ENCODE measurements at places on chromosomes 11 and 22. TPM values are rescaled to one million over a fixed set of nuclear protein-coding genes. Genes with fewer than 3 reads are reported as not detected.
A peak's percentile ranks its signal among the peaks of the same experiment; 100 is the strongest.

DNA sequence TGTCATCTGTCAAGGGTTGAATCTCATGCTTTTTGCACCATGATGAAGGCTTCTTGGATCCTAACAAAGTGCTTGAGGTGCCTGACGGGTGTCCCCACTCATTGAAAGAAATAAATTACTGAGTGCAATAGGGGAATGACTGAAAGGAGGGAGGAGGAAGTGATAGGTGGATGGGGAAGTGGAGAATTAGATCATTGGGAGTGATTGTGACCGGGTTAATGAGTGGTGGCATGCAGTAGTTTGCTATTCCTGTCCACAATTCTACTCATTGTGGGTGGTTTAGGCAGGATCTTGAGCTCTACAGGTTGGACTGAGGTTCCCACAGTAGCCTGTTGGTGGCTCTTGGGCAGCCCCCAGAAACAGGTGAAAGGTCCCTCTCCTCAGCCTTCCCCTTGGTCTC lies 44.3 kb downstream of the THAP12 start:
- no peak overlapping the region for H3K4me3 ChIP-seq
- no peak overlapping the region for H3K27ac ChIP-seq
- DNase-seq: no peak
- H3K27me3 ChIP-seq: no peaks in the 10 kb centered on the region
- H3K36me3 ChIP-seq: peaks cover 2% of the 10 kb centered on the region

- H3K27me3 ChIP-seq: no peaks in the 10 kb centered on the region
- no peak for DNase-seq
- peaks cover 15% of the 10 kb centered on the region for H3K4me1 ChIP-seq
- no peaks in the 10 kb centered on the region for H3K36me3 ChIP-seq
- H3K4me3 ChIP-seq: no peak overlapping the region
Observed at GRCh38 chr22:43017525-43018460, 2.8 kb upstream of the PACSIN2 start.

GRCh38 chr22:37742376-37743171 lies 45.7 kb downstream of the TRIOBP start:
- peaks cover 23% of the 10 kb centered on the region for H3K4me1 ChIP-seq
- H3K4me3 ChIP-seq: no peak overlapping the region
- DNase-seq: no peak
- H3K27me3 ChIP-seq: peaks cover 4% of the 10 kb centered on the region

- no peak for DNase-seq
- H3K4me3 ChIP-seq: no peak overlapping the region
- no peak overlapping the region for H3K27ac ChIP-seq
- no peaks in the 10 kb centered on the region for H3K36me3 ChIP-seq
- peaks cover 7% of the 10 kb centered on the region for H3K4me1 ChIP-seq
Observed at GRCh38 chr11:120184371-120184945, 26.4 kb upstream of the OAF start.

- H3K4me3 ChIP-seq: no peak overlapping the region
- peaks cover 18% of the 10 kb centered on the region for H3K4me1 ChIP-seq
- H3K27me3 ChIP-seq: no peaks in the 10 kb centered on the region
- DNase-seq: peak; percentile 86
- no peak overlapping the region for H3K27ac ChIP-seq
Observed at GRCh38 chr11:116791002-116791812, 472 bp downstream of the APOA5 start.

The DUSP8 gene
- 2.0 TPM for total RNA-seq

DNA sequence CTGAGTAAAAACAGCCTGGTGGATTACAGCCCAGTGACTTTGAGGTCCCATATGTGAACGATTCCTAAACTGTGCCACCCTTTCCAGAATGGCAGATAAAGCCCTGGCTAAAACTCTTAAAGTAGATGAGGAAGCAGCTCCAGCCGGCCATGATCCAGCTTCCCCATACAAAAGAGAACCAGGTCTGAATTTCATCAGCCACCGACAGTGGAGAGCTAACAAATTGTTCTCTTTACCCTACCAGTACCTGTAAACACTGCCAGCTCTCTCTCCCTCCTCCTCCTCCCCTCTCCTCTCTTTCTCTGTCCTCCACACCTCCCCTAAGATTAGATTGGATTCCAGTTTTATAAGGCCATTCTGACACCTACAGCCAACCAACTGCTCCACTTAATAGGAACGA lies 176.9 kb downstream of the DSCAML1 start:
- no peak for DNase-seq
- no peaks in the 10 kb centered on the region for H3K4me1 ChIP-seq
- no peak overlapping the region for H3K4me3 ChIP-seq
- peaks cover 1% of the 10 kb centered on the region for H3K27me3 ChIP-seq
- H3K36me3 ChIP-seq: no peaks in the 10 kb centered on the region

DNA sequence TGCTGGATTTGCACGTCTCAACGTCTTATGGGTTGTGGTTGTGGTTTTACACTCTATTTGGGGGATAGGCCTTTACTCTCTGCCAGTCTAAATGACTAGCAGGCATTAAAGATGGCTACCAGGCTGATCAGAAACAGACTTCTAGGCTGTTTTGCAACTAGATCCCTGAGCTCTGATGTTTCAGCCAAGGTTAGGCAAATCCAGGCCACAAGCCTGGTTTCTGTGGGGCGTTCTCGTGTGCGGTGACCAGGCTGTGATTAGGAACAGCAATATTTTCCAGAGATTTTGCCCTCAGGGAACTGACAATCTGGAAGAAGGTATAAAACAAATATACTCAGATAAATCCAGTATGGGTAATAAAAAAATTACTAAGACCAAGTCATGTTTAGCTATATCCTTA lies 502.4 kb downstream of the INSC start:
- H3K27me3 ChIP-seq: no peaks in the 10 kb centered on the region
- no peak overlapping the region for H3K27ac ChIP-seq
- no peak for DNase-seq
- H3K4me1 ChIP-seq: no peaks in the 10 kb centered on the region

The SPTBN2 gene
- total RNA-seq: 1.4 TPM

The ABCC8 gene
- not detected for total RNA-seq

The MIOX gene
- total RNA-seq: not detected

DNA sequence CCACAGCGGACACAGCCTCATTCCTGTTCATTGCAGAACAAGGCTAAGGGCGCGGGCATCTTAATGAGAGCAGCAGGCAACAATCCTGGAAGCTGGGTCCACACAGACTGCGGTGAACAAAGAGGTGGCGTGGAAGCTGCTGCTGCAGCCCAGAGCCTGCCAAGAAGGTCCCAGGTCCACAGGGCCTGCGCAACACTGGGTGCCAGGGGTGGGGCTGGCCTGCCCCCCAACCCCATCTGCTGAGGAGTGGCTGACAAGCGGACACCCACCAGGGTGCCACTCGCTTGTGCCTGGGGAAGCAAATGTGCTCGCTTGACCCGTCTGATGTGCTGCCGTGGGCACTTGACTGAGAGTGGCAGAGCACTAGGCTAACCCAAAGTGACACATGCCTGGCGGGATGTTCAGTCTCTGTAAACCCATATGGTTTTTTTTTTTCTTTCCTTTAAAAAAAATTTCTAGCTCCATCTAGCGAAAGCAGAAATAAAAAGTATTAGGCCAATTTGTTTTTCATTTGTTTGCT lies 83.2 kb upstream of the PITPNB start:
- H3K4me3 ChIP-seq: no peak overlapping the region
- no peak for DNase-seq
- no peaks in the 10 kb centered on the region for H3K36me3 ChIP-seq
- no peaks in the 10 kb centered on the region for H3K4me1 ChIP-seq
- no peaks in the 10 kb centered on the region for H3K27me3 ChIP-seq
- no peak overlapping the region for H3K27ac ChIP-seq

- H3K4me3 ChIP-seq: no peak overlapping the region
- DNase-seq: no peak
- no peaks in the 10 kb centered on the region for H3K36me3 ChIP-seq
- no peaks in the 10 kb centered on the region for H3K4me1 ChIP-seq
- H3K27me3 ChIP-seq: peaks cover 27% of the 10 kb centered on the region
Observed at GRCh38 chr22:22893891-22894739, 6.5 kb downstream of the IGLL5 start.

DNA sequence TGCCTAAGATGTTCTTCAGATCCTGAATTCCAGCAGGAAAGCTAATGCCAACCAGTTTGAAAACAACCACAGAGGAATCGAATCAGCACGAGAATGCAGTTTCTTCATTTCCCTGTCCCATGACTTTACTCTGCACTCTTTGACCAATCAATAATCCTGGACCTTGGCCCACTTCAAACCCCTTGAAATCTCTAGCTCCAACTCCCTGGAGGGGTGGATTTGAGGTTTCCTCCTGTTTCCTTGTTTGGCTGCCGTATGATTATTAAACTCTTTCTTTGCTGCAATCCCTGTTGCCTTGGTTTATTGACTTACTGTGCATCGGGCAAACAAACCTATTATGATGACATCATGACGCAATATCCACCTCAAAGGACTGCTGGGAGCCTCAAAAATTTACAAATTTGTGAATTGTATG lies 109.3 kb downstream of the FBXO7 start:
- no peaks in the 10 kb centered on the region for H3K36me3 ChIP-seq
- no peak overlapping the region for H3K27ac ChIP-seq
- H3K4me3 ChIP-seq: no peak overlapping the region
- H3K4me1 ChIP-seq: no peaks in the 10 kb centered on the region

DNA sequence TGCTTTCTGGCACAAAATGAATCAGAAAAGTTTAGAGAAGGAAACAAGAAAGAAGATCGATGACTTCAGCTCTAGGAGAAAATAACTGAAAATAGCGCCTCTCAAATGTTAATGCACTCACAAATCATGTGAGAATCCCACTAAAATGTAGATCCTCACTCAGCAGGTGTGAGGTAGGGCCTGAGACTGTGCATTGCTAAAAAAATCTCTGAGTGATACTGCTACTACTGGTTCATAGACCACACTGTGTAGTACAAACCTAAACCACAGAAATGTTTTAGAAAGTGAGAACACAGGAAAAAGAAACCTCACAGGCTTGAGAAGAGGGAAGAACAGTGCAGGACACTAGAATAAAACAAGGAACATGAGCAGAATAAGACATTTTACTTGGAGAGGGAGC lies 2.0 kb downstream of the OR8D4 start:
- no peak overlapping the region for H3K4me3 ChIP-seq
- peaks cover 1% of the 10 kb centered on the region for H3K27me3 ChIP-seq
- H3K27ac ChIP-seq: no peak overlapping the region
- H3K4me1 ChIP-seq: no peaks in the 10 kb centered on the region
- DNase-seq: no peak

DNA sequence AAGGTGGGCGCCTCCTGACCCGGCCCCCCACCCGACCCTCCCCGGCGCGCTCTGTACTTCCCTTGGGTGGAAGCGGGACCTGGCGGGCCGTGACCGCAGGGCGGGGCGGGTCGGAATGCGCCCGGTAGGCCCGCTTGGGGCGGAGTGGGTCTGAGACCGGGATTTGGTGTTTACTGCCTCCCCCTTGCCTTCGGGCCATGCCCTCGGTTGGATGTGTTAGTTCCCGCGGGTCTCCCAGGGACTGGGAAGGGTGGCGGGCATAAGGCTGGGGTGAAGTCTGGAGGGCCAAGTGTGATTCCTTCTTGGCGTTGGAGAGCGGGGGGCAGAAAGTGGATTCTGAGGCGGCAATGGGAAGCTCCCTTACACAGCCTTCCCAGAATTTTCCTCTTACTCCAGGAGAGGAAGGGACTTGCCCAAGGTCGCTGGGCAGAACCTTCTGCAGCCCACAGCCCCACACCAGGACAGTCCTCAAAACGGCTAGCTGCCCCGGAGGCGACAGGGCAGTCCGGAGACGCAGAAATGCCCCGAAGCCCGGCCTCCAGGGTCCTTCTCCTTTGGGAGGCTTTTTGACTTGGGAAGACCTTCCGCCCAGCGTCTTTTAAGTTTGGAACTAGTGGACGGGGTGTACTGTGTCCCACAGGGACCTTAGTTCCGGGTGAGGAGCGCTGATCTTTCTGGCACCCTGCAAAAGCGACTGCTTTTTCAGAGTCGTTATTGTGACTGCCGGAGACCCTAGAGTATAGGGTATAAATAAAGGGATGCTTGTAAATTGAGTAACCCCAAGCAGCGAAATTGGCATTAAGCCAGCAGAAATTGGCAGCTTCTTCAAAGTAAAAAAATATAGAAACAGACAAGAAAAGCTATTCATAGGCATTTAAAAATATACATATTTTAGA lies 647 bp downstream of the SWAP70 start:
- peak overlapping the region; percentile 20 for H3K27ac ChIP-seq
- DNase-seq: no peak
- peak overlapping the region; percentile 81 for H3K4me3 ChIP-seq
- peaks cover 10% of the 10 kb centered on the region for H3K36me3 ChIP-seq

DNA sequence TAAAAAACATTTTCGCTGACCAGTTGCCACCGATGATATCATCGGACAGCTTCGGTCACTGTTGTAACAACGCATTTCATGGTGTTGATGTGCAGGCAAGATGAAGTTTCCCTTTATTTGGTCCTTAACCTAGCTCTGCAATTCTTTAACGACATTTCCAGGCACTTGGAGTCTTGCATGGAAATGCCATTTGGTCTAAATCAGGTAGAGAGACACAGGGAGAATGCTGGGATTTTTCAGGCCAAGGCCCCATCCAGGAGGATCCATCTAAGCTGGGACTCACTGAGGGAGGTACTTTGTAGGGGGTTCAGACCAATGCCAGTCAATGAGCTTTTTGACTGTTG lies 121.5 kb upstream of the RCN1 start:
- no peak for DNase-seq
- peaks cover 3% of the 10 kb centered on the region for H3K27me3 ChIP-seq
- no peak overlapping the region for H3K27ac ChIP-seq
- no peaks in the 10 kb centered on the region for H3K4me1 ChIP-seq

DNA sequence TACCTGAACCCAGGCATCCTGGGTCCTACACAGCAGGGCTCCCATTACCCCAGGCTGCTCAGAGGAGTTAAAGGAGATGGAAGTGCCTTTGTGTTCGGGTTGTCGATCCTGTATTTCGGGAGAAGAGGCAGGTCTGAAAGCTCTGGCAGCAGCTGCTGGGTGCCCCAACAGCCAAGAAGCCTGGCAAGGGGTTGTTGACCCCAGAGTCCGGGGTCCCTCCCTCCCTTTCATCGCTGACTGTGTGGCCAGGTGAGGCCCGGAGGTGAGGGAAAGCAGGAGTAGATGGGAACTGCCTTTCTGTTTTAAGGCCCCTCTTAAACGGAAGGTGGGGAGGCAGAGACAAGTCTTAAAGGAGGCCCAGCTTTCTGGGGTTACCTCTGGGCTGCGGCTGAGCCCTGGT lies 106.0 kb upstream of the SYT13 start:
- H3K27ac ChIP-seq: no peak overlapping the region
- no peaks in the 10 kb centered on the region for H3K4me1 ChIP-seq
- H3K4me3 ChIP-seq: no peak overlapping the region
- H3K36me3 ChIP-seq: no peaks in the 10 kb centered on the region

DNA sequence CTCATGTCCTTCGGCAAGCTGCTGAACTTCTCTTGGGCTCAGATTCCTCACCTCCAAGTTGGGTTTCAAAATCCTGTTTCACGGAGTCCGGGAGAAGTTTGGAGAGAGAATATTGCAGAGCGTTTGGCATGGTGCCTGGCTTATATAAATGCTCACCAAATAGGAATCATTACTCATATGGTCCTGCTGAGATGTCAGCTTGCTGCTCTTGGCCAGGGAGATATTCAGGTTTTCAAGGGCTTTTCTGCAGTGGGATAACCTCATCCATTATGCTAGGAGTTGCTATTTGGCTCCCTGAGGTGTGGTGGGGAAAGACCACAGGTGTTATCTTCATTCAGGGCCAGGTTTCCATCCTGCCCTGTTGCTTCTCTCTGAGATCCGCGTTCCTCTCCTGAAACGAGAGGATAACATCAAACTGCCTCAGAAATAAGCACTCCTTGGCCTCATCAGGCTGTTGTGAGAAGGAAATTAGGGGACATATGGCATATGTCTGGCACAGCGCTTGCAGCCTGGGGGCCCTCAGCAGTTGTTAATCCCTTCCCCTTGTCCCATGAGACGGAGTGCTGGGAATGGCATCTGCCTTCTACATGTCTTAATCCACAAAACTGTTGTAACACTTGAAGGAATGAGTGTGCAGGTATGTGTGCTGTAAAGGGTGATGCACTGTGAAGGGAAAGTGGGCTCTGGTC lies 29.9 kb upstream of the ACER3 start:
- no peaks in the 10 kb centered on the region for H3K4me1 ChIP-seq
- H3K36me3 ChIP-seq: no peaks in the 10 kb centered on the region
- H3K27me3 ChIP-seq: peaks cover 2% of the 10 kb centered on the region

Measured in activated CD8-positive, alpha-beta T cell treated with anti-CD3 and anti-CD28 coated beads for 36 hours (primary cell).